Activated T-cell treated with anti-CD3 and anti-CD28 coated beads, Interleukin-2, amount 50 U/mL, for 4 hours (primary cell): ENCODE measurements at places on chromosomes 7 and 10. TPM values are rescaled to one million over a fixed set of nuclear protein-coding genes. Genes with fewer than 3 reads are reported as not detected.
A peak's percentile ranks its signal among the peaks of the same experiment; 100 is the strongest.

GBX1 gene
- not detected for total RNA-seq

CCT6A gene
- 473 TPM for total RNA-seq

ALDH18A1 gene
- total RNA-seq, result 106 TPM

SPDYE2 gene
- not detected for total RNA-seq

MRLN gene
- total RNA-seq, result not detected

GHRHR gene
- total RNA-seq, result not detected

PPP1R3A gene
- not detected for total RNA-seq

DNA sequence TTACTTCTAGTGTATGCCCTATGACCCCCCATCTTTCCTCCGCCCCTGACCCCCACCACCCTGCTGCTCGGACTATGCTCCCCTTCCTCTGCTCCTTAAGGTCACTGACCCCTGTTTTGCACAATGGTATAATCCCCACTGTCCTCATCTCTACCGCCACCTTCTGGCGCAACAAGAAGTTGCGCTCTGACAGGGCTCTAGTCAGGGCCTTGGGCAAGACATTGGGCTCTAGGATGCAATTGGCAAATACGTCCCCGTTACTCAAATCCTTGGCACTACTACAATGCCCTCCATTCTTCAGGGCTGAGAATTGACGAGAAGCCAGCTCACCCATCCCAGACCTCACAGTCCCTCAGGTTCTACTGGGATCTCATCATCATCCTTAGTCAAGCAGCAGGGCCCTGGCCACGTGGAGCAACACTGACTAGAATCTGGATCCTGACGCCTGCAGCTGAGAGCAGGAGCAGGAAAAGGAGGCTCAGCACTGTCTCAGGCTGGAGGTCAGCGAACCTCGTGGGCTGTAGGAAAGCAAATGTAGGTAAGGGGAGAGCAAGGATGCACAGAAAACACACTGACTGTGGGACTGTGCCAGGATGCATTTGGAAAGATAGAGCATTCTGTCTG is 10.6 kb downstream of the LRIT2 start:
- DNase-seq, result no peak

- no peak for DNase-seq
Observed at GRCh38 chr7:158383665-158384064, 204.0 kb downstream of the PTPRN2 start.

DNA sequence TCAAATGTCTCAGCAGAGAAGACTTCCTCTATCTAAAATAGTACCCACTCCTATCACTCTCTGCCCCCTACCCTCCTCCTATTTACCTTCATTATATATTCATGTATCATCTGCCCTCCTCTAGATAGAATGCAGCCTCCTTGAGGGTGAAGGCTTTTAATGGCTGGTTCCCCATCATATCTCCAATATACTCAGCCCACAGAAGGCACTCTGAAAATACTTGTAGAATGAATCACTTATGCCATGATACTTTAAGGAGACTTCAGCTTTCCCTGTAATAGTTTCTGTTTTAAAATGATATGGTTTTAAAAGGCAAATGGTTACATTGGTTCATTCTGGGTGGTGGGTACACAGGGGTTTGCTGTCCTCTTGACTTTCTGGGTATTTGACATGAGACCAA is 25.3 kb downstream of the GFRA1 start:
- DNase-seq, result no peak

DNA sequence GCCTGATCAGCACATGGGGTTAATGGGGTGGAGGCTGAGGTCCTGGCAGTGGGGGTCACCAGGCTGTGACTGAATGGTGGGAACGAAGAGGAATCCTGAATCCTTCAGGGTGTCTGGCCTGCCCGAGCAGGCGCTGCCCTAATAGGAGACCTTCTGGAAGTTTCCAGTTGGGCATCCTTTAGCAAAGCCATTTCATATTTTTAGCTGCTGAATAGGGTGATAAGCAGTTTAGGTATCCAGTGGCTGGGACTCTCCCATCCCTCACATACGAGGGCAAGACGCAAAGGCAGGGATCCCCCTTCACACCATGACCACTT is 159.3 kb downstream of the SH3PXD2A start:
- no peak for DNase-seq

DNA sequence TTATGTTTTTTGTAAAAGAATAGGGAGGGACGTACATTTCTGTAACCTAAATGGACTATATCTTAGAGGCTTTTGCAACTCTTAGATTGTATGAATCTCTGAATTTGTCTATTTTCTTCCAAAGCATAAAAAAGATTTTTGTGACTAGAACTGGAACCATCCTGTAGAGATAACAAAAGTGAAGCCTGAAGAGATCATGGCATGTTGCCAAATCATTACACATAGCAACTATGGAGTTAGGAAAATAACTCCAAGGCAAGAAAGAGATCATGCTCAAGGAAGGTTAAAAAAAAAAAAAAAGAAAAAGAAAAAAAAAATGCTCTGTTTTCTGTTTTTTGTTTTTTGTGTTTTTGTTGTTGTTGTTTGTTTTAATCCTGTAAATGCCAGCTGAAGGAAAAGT is 567.7 kb upstream of the ZWINT start:
- DNase-seq, result no peak

DNA sequence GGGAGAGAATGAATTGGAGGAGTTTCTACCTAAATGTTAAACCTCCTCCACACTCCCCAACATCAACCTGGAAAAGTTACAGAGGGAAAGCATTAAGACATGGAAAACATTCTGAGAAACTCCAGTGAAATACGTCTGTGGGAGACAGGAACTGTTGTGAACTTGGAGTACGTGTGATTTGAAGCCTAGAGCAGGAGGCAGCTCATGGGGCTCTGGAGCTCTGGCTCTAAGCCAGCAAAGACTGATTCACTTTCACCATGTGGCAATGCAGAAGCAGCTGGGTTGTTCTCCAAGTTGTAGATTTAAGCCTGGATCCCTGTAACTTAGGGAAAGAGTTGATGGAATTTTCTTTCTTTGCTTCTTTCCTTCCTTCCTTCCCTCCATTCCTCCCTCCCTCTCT is 503.2 kb downstream of the NRG3 start:
- DNase-seq, result no peak

- DNase-seq, result no peak
Observed at GRCh38 chr7:70763961-70764691, 367.8 kb upstream of the GALNT17 start.

DNA sequence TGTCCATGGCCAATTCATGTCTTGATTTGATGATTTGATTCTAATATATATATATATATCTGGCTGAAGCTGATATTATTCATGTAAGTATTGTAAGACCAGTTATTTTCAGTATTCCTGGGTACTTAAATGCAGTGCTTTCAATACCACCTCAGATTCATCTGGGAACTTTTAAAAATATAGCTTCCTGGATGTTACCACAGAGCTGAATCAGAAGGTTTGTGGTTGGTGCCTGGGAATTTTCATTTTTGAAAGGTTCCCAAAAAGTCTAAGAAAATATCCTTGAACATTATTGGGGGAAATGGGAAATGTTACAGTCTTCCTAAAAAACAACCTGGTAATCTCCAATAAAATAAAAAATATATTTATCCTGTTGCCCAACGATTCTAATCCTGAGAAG is 10.7 kb upstream of the PPP3CB start:
- no peak for DNase-seq

DNA sequence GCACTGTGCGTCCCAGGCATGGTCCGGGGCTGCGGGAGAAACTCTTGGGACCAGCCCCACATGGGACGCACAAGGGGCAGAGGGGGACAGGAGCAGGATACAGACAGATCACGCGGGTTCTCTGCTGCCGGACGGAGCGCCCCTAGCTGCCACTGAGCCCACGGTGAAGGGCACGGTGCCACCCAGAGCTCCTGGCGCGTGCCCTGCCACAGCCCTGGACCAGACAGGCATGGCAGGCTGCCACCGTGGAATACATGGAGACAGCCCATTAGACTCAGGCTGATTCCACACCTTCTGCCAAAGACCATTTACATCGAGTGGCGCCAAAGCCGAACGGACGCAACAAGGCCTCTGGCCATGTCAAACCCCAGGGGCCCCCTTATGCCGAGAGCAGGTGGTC is 90.4 kb downstream of the MAD1L1 start:
- no peak for DNase-seq

GRCh38 chr10:23448802-23449570 is 10.1 kb downstream of the OTUD1 start:
- no peak for DNase-seq

GRCh38 chr7:22255342-22255741 is 101.6 kb downstream of the RAPGEF5 start:
- DNase-seq, result no peak

GRCh38 chr7:139035586-139036353 is at the start of gene ZC3HAV1L:
Gene ZC3HAV1L (minus strand): TSS chr7:139036042. CDS start chr7:139036017, 25 bp downstream.
- DNase-seq, result peak; percentile 34

GRCh38 chr7:7719236-7719635 is 829 bp upstream of the RPA3 start:
- DNase-seq, result peak; percentile 21

- no peak for DNase-seq
Observed at GRCh38 chr7:26292768-26293560, 1.3 kb downstream of the SNX10 start.

GRCh38 chr10:120580918-120581895 is 124.2 kb downstream of the PLPP4 start:
- DNase-seq, result no peak

DNA sequence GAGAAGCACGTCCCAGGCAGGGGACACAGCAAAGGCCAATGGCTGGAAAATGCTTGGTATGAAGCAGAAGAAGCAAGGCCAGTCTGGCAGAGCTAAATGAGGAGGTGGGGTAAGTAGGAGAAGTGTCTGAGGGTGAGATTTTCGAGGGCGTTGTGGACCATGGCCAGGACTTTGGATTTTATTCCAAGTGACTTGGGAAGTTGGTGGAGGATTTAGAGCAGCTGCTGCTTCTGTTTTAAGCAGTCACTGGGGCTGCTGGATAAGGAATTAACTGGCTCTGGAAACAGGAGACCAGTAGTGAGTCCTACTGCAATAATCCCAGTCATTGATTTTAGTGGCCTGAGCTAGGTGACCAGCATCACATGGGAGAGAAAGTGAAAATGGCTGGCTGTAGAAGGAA is 67.6 kb upstream of the GSDME start:
- no peak for DNase-seq

DNA sequence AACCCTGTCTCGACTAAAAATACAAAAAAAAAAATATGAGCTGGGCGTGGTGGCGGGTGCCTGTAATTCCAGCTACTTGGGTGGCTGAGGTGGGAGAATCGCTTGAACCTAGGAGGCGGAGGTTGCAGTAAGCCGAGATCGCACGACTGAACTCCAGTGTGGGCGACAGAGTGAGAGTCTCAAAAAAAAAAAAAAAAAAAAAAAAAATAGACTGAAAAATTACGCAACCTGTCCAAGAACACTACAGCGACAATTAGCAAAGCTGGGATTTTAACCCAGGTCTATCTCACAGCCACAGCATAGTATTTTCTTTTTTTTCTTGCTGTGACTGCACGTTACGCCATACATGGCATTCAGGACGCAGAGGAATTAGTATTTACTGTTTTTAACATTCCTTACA is 1.1 kb upstream of the RABGEF1 start:
- DNase-seq, result no peak

DNA sequence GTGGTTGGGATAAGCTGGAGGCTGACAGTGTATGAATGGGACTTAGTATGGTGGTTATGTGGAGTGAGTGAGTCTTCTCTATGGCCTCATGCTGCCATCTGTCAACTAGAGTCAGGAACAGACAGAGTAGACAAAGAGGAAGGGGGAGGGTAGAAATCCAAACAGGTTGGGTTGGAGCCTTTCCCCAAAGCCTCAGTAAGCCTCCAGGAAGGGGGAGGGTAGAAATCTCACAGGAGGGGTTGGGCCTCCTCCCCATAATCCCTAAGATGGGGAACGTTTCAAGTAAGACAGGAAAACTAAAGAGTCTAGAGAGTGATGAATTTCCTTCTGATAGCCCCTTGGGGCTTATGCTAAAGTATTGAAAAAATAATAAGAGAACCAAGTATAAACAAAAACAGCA is 2.0 kb upstream of the AKR1B15 start:
- no peak for DNase-seq

DNA sequence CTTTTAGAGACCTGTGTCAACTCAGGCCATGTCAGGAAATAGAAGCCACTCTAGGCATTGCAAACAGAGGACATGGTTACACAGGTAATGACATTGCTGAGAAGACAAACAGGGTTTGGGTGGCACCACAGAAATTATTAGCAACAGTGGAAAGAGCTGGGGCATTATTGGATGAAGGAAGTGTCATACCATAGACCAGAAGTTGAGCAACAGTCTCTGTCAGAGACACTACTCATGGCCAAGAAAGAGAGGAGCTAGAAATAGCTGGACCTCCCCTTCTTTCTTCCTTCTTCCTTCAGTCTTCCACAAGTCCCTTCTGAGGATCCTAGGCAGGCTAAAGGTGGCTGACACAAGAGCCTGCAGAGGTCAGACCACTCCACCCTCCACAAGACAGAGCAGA is 4.2 kb upstream of the LIPA start:
- DNase-seq, result no peak

DNA sequence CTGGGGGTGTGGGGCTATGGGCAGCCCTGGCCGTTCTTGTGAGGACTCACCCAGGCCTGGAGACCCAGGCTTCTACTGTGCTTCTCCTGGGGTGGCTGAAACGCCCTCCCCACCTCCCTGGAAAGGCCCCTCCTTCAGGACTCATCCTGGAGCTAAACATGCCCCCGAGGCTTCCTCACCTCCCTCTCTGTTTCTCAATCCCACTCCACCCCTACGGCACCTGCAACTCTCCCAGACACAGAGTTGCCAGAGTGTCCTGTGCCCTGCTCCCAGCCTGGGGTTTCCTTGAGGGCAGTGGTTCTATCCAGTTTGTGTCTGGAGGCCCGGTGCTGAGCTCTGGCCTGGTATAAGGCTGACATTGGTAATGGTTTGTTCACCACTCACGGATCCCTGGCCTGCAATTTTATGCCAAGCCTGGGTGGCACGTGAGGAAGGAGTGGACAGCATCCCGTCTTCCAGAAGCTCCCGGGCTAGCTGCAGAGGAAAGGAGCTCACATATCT is 68.0 kb downstream of the GRID1 start:
- no peak for DNase-seq

DNA sequence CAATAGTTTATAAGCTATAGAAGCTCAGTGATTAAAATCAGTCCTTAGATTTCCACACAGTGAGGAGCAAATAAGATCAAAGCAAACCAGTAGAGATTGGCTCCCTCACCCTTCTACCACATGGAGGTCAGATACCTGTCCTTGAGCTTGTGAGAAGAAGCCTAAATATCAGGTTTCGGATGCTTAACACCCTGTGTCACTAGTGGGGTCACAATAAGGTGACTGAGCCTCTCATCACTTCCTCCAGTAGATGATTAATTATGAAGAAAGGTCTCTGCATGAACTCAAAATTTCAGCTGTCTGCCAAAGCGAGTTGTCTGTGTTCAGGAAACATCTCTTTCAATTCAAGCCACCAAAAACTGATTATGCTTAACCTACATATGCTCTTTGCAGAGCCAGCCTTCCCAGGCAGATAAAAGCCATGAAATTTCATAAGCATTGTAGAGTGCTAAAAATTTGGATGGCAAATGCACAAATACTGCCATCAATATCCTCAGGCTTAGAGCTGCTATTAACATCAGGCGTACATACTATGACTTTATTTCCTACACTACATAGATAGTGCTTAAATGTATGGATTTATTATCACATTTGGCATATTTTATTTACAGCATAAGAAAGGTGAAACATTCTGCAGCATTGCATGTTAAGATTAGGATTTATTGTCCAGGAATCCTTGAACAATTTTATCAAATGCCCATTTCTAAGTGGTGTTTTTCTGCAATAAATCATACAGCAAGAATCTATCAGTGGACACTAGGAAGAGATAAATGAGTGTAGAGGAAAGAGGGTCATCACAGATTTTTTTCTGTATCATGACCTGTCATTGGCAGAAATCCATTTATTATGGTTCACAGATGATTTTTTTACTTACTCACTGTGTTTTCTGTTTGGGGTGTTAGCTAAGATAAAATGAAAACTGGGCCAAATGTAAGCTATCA is 285.1 kb upstream of the SP8 start:
- DNase-seq, result no peak

GRCh38 chr7:21185653-21186265 is 242.1 kb upstream of the SP4 start:
- DNase-seq, result no peak
